ENCODE measurements at places on chromosomes 4 and X.

DNA sequence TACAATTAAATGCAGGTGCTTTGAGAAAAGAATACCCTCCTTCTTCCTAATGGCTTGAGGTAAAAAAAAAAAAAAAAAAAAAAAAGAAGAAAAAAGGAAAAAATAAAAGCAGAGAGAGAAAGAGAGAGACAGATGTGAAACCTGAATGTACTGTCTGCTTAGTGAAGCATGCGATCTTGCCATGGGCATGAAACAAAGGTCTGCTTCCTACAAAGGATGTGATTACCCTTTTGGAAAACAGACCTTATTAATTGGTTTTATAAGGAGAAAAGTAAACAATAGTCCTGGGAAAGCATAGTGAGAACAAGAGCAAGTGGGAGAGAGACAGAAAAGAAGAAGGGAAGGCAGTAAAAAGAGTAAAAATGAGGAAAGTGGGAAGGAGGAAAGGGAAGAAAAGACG, 526.1 kb upstream of the PABPC4L start:
- no peak for DNase-seq

GRCh38 chr4:5952975-5953951, 60.4 kb upstream of the CRMP1 start:
- no peak for DNase-seq

DNA sequence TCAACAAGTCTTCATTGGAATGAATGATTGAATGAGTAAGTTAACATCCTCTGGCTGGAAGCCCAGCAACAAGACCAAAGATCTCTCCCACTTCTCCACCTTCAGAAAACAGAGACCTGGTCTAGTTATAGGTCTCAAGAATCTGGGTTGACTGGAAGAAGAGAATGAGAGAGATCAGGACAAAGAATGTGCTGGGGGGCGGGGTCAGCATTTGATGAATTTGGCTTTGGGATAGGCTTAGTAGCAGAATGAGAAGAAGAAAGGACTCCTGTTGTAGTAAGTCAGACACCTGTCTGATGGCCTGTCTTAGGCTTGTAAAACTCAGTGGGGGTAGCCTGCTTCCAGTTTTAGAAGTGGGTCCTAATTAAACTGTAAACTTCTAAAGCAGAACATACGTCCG, 51.0 kb downstream of the TRIM2 start:
- no peak for DNase-seq

DNA sequence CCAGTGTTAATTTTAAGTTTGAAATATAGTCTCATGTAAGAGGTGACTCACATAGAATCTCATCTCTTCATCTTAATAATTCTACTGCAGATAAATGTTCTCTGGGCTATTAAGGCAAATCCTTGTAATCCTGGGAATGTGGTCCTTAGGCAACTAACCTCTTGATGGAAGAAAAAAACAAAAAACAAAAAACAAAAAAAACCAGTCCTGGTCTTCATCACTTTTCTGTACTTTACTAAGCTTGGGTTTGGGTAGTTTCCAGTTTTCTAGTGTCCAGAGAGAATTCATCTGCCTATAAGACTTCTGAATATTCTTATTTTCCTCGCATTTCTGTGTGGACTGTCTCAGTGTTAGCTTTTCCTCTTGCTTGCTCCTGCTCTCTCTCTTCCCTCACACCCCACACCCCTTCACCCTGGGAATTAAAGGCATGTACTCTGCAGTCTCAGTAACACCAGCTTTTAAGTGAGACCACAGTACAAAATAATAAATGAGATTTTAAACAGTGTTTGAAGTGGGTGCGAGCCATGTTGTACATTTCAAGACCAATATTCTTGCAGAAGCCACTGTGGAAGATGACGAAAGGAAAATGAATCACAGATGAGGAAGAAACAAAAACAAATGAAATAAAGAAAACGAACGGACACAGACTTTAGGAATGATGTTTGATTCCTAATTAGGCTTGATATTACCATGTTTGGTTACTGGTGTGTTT, 51.7 kb downstream of the HAND2 start:
- DNase-seq, result no peak

- no peak for DNase-seq
These were observed 123.9 kb downstream of the SLC7A11 start for GRCh38 chr4:138118270-138118669.

- no peak for DNase-seq
These were observed 26.8 kb downstream of the CRMP1 start for GRCh38 chr4:5865896-5866599.

DNA sequence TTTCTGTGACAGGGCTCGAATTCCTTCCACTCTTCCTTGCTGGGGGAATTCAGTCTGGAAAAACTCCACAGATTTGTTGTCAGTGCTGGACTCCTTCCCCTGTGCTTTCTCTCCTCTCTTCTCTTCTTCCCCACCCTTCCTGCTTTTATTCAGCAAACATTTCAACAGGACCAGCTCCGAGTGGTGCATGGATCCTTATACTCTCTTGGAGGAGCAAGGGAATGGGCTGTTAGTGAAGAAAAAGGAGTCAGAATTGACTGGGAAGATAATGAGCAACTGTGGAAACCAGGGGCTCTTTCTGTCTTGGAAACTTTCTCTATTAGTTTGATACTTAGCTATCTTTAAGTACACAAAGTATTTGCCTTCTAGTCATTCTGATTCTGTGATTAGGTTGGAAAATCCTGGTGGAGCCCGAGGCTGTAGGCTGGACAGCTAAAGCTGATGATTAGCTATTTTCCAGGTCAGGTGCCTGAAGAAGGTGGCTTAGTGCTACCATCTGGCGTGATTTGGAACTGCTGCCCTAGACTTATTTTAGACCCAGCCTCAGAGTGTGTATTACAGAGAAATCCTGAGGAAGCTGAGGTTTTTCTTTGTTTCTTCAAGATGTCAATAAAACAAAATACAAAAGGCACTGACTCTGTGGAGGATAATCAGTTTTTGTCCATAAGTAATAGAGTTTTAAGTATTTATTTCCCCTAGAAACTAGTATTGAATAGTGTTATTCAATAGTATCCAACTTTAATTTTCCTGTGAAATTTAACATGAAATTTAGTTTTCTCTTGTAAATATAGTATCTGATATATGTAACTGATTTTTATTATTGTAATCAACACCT, 38.4 kb downstream of the NAP1L5 start:
- no peak for DNase-seq

GRCh38 chr4:85995361-85995760, 364.5 kb downstream of the MAPK10 start:
- no peak for DNase-seq

DNA sequence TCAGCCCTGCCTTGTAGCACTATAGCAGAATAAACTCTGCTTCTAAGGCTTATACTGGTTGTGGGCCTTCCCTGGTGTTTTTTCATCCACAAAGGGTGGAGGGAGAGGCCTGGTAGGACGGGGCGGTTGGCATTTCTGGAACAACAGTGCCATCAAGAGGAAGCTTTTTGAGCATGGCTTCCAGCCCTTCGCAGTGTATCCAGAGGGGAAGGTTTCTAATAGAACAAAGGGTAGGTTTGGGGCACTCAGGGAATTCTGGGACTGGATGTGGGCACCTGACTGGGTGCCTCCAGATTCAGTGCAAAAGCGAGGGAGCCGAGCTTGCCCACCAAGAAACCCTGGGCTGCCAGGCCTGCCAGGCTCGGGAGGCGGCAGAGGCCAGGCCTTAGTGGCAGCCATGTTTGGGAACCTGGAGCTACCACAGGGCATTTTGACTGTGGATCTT, 229.6 kb upstream of the AGTR2 start:
- no peak for DNase-seq

GRCh38 chr4:24196785-24197184, 306.9 kb upstream of the PPARGC1A start:
- DNase-seq, result no peak

DNA sequence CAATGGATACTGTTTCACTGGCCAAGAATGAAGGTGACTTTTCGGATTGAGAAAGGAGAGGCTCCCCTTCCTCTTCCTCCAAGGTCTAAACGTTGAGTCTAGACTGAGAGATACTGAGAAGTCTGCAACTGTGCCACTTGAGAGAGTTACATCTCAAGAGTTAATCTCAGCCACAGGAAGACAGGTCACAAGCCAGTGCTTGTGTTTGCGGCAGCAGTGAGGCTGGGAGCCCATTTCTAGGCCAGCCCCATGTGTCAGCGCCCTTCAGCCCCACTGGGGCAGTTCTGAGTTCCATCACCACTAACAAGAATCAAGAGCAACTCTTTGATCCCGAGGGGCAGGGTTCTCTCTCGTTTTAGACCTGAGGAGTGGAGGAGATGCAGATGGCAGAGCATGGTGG, 7.3 kb upstream of the SEC24D start:
- no peak for DNase-seq

- DNase-seq, result no peak
These were observed 70.1 kb upstream of the TMLHE start for GRCh38 chrX:155682834-155683233.

- DNase-seq, result no peak
These were observed 70.7 kb downstream of the LEF1 start for GRCh38 chr4:108097990-108098553.

- DNase-seq, result no peak
These were observed 282.7 kb downstream of the PTTG2 start for GRCh38 chr4:38242822-38243387.

GRCh38 chr4:4386736-4387392, at the start of gene NSG1:
TSS of gene NSG1 (plus strand) at chr4:4387102. CDS start at chr4:4387630, 528 bp downstream.
- no peak for DNase-seq

GRCh38 chrX:65643531-65644052, 23.9 kb upstream of the MSN start:
- DNase-seq, result no peak

DNA sequence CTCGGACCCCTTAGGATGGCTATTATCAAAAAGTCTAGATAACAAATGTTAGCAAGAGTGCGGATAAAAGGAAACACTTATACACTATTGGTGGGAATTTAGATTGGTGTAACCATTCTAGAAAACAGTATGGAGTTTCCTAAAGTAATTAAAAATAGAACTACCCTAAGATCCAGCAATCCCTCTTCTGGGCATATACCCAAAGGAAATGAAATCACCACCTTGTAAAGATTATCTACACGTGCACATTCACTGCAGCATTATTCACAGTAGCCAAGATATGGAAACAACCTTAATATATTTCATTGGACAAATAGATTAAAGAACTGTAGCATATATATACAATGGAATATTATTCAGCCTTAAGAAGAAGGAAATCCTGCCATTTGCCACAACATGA, 462.4 kb downstream of the IQCM start:
- DNase-seq, result no peak

- no peak for DNase-seq
These were observed 1.4 kb downstream of the ADGRA3 start for GRCh38 chr4:22514481-22514880.

DNA sequence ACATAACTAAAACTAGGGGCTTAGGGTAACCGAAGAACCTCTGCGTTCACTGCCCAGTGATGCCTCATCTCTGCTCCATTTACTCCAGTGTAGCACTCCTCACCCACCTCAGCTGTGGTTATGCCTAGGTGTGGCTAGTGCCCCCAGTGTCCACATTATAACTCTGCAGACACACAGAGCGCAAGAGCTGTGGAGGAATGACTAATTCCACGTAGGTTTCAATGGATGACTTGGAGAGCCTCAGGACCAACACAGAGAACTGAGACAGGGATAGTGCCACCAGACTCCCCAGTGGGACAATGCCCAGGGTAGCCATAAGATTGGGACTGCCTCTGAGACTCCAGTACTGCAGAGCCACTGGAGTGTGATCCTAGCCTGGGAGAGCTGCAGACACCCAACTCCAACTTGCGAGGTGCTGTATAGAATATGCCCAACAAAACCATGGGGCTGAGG, 542.4 kb upstream of the DIPK2B start:
- no peak for DNase-seq

DNA sequence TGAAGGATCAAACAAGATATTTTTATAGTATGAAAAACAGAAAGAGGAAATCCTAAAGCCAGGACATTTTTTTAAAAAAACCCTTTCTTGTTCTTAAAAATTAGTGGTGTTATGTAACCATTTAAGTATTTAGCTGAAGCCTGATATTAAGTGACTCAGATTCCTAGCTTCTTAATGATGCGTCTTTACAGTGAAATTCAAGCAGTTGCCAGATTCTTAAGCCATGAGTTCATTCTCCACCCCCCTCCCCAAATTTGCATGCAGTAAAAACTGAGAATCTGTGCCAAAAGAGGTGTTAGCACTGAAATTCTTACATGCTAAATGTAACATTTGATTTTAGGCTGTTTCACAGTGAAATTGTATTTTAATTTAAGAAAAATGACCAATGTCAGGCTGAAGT, 180.8 kb downstream of the RAPGEF2 start:
- DNase-seq, result no peak

DNA sequence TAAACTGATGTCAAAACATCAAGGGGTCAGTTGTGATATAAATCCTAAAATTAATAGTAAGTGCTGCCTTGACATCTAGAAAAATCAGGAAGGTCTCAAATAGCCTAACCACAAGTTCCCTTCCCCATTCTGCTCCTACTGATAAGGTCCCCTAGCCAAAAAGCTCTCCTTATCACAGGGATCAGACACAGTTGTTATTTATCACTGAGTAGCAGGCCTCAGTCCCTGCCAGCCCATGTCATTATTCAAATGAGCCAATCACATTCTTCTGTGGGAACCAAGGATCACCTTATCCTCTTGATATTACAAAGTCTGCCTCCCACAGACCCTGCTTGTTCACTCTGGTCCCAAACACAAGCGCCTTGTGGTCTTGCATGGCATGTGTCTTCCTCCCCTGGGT, 23.3 kb upstream of the TMEM255A start:
- no peak for DNase-seq

DNA sequence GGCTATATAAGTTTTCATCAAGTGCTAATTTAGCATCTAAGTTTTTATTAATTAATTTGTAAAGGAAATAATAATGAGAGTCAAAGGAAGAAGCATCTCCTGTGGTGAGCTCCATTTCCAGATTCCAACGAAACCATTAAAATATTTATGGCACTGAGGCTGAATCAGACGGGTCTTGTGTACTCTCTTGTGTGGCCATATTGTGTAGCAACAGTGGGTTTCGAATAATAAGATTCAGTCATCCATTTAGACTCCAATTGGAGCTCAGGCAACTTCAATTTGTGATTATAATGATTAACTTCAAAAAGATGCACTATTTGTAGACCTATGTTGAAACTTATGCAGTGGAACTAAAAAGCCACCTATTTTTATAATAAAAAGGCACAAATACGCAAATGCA, 82.4 kb downstream of the SNCA start:
- no peak for DNase-seq

- no peak for DNase-seq
These were observed 57.3 kb downstream of the GSTCD start for GRCh38 chr4:105765690-105766407.

DNA sequence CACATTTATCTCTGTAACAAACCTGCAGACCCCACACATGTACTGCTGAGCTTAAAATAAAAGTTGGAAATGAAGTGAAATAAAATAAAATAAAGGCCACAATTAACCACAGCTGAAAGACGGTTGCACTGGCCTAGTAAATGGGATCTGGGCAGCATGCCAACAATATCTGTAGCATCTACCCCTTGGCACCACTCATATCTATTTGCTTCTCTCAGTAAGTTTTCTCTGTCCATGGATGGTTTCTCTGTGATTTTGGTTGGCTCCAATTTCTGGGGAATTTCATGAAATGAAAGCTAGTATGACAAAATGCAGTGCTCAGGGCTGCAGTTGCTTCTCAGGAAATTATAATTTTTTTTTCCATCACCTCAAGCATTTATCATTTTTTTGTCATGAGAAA, 172.0 kb upstream of the IL15 start:
- no peak for DNase-seq

- DNase-seq, result no peak
These were observed 585.6 kb downstream of the IL1RAPL1 start for GRCh38 chrX:29172880-29173279.
